Pericardium fibroblast (primary cell): ENCODE measurements at places on chromosomes 13 and 19. TPM values are rescaled to one million over a fixed set of nuclear protein-coding genes. Genes with fewer than 3 reads are reported as not detected.

The SH2D3A gene
- total RNA-seq: not detected in 2 replicates

The CLC gene
- total RNA-seq: not detected in 2 replicates

The SEMA6B gene
- 4.9 and 7.1 TPM in 2 replicates for total RNA-seq

The NXNL1 gene
- not detected in 2 replicates for total RNA-seq

The PEG3 gene
- 3.2 and 30.1 TPM in 2 replicates for total RNA-seq

The ZNF296 gene
- total RNA-seq: 0.70 and 3.1 TPM in 2 replicates

The TRPC4 gene
- 1.2 and 3.4 TPM in 2 replicates for total RNA-seq

The HCST gene
- total RNA-seq: not detected in 2 replicates

The DACH1 gene
- under 0.01 and 0.09 TPM in 2 replicates for total RNA-seq

The DCT gene
- 0.26 TPM in 1 of 2 replicates, not detected in the other for total RNA-seq

The PROZ gene
- not detected in 2 replicates for total RNA-seq

The CYP2S1 gene
- 0.09 and 0.70 TPM in 2 replicates for total RNA-seq

The EDDM13 gene
- not detected in 2 replicates for total RNA-seq

The FOXO1 gene
- total RNA-seq: 23.7 and 33.8 TPM in 2 replicates

The FPR2 gene
- 0.09 TPM in 1 of 2 replicates, not detected in the other for total RNA-seq

The C13orf42 gene
- total RNA-seq: not detected in 2 replicates

The SHISA7 gene
- not detected in 2 replicates for total RNA-seq

The GNG7 gene
- 0.58 and 0.68 TPM in 2 replicates for total RNA-seq
